ENCODE measurements at places on chromosomes 2 and 18.

GRCh38 chr2:241135737-241136136, 13.5 kb downstream of the PASK start:
- DNase-seq, result no peak

DNA sequence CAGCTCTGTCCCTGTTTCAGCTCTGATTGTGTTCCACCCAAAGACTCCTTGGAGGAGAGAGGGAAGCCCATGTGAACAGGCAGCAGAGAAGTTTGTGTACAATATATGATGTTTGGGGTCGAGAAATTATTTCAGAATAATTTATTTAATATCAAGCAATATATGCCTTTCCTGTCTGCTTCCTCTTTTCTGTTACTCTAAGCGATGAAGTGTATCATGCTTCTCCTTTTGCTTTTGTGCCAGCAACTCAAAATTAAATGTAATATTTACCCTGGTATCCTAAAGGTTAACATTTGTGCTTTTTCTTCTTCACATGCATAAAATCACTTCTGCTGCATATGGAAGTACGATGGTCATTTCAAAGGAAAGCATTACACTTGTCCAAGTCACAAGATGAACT, 2.4 kb upstream of the NTSR2 start:
- DNase-seq, result no peak

GRCh38 chr2:176780348-176780747, 432.2 kb upstream of the HNRNPA3 start:
- no peak for DNase-seq

DNA sequence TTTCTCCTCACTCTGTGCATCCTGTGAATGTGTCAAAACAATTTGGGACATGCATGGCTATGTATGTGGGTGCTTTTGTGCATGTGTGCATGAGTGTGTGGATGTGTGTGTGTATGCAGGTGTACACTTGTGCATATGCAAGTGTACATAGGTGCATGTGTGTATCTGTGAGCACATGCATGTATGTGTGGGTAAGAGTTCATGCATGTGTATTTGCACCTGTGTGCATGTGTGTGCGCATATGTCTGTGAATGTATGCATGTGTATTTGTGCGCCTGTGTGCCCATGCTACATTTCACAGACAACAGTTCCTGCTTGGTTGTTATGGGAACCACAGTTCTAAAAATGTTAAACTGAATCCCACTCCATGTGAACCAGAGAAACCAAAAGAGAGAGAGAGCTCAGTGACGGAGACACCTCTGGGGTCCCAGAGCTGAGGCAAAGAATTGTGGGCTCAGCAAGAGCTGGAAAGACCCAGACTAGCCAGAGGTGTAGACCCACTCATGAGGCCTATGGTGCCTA, 1.9 kb upstream of the FBXO41 start:
- DNase-seq, result no peak

DNA sequence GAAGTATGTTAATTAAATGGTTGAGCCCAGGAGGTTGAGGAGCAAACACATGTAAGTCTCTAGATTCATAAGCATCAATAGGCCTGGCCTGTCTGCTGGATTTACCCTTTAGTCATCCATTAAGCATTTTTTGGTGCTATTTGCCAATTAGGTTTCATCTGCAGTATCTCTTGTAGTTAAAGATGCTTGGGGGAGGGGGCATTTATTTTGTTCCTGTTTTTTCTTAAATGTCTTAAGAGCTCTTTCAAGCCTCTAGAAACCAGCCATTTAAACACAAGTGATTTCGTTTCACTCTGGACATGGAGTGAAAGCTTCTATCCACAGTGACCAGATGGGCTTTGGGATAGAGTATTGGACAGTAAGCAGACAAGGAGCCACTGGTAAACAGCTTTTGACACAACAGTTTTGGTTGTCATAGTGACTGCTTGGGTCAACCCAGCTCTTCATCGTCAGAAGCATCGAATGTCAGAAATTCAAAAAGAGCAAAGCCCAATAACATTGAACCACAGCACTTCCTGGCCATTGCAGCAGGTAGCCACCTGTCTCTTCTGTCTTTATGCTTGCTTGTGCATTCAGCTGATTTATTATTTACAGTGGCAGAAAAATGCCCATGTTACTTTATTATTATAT, 4.9 kb downstream of the QPCT start:
- DNase-seq, result no peak
